Caco-2 (cell line): ENCODE measurements at places on chromosomes 7 and 10.
A peak's percentile ranks its signal among the peaks of the same experiment; 100 is the strongest.

DNA sequence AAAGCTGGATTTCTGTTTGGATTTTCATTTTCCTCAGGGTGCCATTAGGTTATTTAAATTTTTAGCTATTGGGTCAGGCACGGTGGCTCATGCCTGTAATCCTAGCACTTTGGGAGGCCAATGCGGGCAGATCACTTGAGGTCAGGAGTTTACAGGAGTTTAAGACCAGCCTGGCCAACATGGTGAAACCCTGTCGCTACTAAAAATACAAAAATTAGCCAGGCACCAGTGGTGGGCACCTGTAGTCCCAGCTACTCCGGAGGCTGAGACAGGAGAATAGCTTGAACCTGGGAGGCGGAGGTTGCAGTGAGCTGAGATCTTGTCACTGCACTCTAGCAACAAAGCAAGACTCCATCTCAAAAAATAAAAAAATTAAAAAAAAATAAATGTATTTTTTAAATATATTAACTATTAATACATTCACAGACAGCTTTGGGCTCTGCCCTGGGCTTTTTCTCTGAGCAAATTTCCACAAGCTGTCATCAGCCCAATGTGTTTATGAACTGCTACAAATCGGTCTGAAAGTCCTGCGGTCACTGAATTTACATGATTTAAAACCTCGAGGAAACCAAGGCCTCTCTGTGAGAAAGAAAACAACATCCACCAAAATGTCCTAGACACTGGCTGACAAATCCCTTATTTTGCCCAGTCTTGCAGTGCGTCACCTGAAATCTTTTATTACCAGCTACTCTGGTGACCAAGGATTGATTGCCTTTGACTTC is 19.2 kb upstream of the PLEKHS1 start:
- no peak for DNase-seq

- no peak for DNase-seq
These were observed 218.4 kb downstream of the GLRX3 start for GRCh38 chr10:130354573-130354954.

DNA sequence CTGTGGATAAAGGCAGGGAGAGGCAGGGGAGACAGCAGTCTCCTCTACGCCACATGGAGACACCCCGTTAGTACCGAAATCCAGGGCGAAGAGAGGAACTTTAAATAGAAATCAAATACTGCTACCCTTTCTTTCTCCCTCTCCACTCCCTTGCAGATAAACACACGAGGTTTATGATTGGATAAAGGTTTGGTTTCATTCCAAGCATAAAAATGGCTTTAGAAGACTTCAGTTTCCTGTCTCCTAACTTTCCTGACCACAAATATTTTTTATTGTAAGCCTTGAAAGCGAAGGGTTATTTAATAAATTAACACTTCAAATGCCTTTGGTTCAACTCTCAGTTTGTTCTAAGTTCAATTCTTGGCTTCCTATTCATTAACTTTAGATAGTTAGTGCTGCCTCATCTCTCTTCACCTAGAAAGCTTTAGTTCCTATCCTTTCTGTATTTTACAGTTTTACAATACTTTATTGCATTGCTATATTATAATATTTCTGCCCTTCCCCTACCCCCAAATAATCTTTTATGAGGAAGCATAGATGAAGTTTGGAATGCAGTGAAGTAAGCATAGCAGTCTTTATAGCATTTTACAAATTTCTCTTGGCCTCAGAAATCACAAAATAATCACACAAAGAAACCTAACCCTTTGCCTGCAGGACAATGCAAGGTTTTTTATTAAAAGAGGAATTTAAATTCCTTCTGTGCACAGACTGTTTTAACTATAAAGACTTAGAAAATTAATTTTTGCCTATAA is 31.5 kb upstream of the ARID5B start:
- DNase-seq, result no peak

GRCh38 chr7:111240371-111240770 is 149.4 kb downstream of the LRRN3 start:
- DNase-seq, result no peak

- peak; percentile 36 for DNase-seq
These were observed 11.7 kb upstream of the PRDX3 start for GRCh38 chr10:119190353-119190752.
